ENCODE measurements at places on chromosomes 1 and 21.

DNA sequence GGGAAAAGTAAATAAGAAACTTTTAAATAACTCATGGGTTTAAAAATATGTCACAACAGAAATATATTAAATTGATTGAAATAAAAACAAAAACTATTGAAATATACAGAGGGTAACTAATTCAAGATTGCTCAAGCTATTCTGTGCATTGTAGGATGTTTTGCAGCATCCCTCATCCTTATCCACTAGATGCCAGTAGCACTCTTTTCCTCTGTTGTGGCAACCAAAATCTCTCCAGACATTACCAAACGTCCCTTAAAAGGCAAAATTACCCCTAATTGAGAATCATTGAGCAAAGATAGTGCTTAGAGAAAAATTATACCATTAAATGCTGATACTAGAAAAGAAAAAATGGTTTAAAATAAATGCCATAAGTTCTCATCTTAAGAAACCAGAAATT lies 682.6 kb downstream of the RWDD3 start:
- DNase-seq: no peak

DNA sequence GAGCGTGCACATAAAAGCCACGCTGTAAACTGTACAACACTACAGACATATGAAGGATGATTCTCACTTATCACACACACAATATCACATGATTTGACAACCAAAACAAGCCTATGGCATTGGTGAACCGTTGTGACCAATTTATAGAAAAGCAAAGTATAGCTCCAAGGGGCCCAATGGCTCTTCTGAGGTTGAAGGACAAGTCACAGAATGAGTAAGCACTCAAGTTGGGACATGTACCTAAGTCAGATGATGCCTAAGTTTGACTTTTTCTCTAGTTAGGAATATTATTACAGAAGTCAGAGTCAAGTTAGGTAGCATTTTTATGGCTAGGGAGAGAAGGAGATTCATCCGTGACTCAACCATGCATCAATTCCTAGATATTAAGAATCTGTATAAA lies 45.7 kb downstream of the PLPP3 start:
- no peak for DNase-seq

DNA sequence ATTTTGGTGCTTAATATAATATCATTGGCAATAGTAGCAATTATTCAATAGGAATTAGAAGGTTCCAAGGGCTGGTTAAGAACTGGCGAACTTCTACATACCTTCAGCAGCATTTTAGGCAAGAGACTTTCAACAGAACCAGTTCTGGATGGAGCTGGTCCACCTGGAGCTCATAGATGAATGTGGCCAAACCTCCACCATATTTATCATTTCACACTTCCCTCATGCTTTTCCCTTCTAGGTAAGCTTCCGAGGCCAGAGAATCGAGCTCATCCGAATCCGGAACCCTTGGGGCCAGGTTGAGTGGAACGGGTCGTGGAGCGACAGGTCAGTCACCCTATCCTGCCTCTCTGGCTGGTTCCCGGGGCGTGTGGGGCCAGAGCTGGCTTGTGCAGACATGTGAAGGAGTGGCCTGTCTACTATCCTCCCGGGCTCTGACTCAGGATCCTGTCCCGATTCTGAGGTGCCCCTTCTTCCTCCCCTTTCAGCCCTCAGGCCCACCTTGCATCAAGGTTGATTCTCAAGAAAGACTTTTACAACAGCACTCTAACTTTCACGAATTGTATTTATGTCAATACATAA lies 24.7 kb downstream of the CAPN9 start:
- DNase-seq: no peak

DNA sequence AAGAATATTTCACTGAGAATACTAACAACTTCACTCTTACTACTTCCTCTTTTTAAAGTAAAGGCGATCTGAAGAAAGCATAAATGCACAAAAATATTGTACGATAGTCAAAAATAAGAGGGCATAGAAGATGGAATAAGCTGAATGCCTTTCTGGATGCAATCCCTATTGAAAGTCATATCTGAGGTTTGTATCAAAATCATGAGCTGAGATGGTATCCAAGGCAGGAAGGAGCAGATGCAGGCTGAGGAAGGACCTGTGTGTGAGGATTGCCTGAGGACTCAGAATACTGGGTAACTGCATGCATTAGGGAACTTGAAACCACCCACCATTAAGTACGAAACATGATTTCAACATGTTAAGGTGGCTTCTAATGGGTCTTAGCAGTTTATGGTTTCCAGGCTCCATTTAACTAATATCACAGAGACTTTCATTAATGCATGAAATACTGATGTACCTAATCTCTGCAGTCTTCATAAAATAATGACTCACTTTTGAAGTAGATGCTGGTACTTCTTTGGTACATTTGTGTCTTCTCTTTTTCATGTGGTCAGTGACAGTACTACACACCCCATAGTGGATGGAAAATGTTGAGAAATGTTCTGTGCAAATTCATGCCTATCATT lies 29.6 kb upstream of the RGS1 start:
- DNase-seq: no peak

- DNase-seq: no peak
Observed at GRCh38 chr1:230794431-230794830, 47.2 kb downstream of the CAPN9 start.

- DNase-seq: no peak
Observed at GRCh38 chr1:171652234-171652822, at the start of gene MYOC. TSS of gene MYOC (minus strand) at chr1:171652688. CDS start at chr1:171652611, 77 bp downstream.

GRCh38 chr1:116494353-116494692 lies 76.5 kb downstream of the CD58 start:
- DNase-seq: no peak

DNA sequence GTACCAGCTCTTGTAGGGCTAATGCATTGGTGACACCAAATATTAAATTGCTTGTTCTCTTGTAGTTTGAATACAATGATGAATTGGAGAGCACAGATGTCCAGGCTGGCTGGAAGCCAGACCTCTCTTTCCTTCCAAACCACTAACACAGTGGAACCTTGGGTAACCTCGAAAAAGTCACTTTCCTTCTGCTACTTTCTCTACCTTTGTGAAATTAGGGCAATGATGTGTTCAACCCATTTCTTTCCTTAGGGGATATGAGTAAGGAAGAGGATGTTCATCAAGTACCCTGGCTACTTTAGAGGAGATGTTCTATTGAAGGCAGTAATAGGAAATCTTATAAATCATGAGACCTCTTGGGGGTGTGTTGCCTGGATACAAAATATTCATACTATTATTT lies 55.7 kb downstream of the XCL2 start:
- no peak for DNase-seq

- DNase-seq: no peak
Observed at GRCh38 chr1:117142200-117142599, 20.7 kb upstream of the TRIM45 start.

GRCh38 chr21:26852423-26852822 lies 7.2 kb upstream of the ADAMTS1 start:
- DNase-seq: no peak

- no peak for DNase-seq
Observed at GRCh38 chr1:19328486-19328885, 16.4 kb downstream of the SLC66A1 start.

- no peak for DNase-seq
Observed at GRCh38 chr1:227899820-227900449, 47.8 kb downstream of the WNT9A start.

DNA sequence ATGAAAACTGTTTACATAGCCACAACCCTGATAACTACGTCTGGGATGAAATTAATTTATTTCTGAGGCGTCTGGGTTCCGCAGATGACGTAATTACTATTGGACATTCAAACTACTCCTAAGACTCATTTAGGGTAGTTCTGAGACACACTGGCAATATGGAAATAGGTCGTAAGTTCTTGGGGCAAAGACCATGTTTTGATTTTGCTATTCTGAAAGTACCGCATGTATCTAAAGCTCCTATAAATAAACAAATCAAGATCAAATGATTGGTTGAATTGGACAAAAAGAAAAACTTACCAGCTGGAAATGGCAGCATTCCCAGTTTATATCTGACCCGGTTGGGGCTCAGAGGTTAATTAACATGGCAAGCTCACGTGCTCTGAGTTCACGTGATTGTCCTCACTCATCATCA lies 74.3 kb downstream of the DHRS3 start:
- no peak for DNase-seq

- no peak for DNase-seq
Observed at GRCh38 chr1:204288021-204288588, 71.6 kb downstream of the PLEKHA6 start.

- DNase-seq: no peak
Observed at GRCh38 chr1:200351826-200352549, 57.8 kb downstream of the ZNF281 start.

GRCh38 chr1:241606544-241606943 lies 33.6 kb downstream of the CHML start:
- DNase-seq: no peak

DNA sequence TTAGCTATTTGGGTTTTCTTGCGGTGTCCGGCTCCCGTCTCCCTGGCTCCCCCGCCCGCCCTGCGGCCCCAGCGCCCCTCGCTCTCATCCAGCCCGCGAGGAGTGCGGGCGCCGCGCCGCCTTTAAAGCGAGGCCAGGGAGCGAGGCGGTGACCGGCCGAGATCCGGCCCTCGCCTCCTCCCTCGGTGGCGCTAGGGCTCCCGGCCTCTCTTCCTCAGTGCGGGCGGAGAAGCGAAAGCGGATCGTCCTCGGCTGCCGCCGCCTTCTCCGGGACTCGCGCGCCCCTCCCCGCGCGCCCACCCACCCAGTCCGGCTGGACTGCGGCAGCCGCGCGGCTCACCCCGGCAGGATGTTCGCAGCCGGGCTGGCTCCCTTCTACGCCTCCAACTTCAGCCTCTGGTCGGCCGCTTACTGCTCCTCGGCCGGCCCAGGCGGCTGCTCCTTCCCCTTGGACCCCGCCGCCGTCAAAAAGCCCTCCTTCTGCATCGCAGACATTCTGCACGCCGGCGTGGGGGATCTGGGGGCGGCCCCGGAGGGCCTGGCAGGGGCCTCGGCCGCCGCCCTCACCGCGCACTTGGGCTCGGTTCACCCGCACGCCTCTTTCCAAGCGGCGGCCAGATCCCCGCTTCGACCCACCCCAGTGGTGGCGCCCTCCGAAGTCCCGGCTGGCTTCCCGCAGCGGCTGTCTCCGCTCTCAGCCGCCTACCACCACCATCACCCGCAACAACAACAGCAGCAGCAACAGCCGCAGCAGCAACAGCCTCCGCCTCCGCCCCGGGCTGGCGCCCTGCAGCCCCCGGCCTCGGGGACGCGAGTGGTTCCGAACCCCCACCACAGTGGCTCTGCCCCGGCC lies 492 bp downstream of the HLX start:
- no peak for DNase-seq

GRCh38 chr21:41908829-41909228 lies 29.7 kb upstream of the PRDM15 start:
- no peak for DNase-seq

- no peak for DNase-seq
Observed at GRCh38 chr1:112061901-112062320, 72.4 kb upstream of the KCND3 start.

GRCh38 chr1:81119319-81119718 lies 681.4 kb upstream of the ADGRL2 start:
- DNase-seq: no peak

GRCh38 chr1:15603050-15603965 lies 13.9 kb upstream of the DDI2 start:
- DNase-seq: peak; percentile 86

DNA sequence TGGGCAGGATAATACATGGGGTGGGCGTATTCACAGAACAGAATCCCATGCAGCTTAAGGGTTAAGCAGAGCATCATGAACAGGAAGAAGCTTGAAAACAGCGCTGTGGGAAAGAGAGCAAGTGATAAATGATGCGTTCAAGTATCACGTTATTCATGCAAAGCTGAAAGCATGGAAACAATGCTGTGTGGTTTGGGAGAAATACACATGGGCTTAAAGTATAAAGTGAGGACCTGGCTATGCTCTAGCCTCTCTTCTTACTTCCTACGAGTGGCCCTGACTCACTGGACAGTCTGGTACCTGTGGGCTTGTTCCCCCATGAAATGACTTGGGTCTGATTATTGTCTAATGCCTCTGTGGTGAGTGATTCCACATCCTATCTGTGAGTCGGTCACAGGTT lies 25.7 kb downstream of the TMPRSS2 start:
- DNase-seq: no peak

GRCh38 chr1:230204842-230205241 lies 137.8 kb downstream of the GALNT2 start:
- DNase-seq: no peak

- DNase-seq: no peak
Observed at GRCh38 chr1:98044766-98045165, 123.9 kb upstream of the DPYD start.

GRCh38 chr1:230869500-230869899 lies 1.2 kb upstream of the C1orf198 start:
- no peak for DNase-seq

GRCh38 chr1:65378247-65378946 lies 42.1 kb upstream of the LEPR start:
- DNase-seq: no peak

DNA sequence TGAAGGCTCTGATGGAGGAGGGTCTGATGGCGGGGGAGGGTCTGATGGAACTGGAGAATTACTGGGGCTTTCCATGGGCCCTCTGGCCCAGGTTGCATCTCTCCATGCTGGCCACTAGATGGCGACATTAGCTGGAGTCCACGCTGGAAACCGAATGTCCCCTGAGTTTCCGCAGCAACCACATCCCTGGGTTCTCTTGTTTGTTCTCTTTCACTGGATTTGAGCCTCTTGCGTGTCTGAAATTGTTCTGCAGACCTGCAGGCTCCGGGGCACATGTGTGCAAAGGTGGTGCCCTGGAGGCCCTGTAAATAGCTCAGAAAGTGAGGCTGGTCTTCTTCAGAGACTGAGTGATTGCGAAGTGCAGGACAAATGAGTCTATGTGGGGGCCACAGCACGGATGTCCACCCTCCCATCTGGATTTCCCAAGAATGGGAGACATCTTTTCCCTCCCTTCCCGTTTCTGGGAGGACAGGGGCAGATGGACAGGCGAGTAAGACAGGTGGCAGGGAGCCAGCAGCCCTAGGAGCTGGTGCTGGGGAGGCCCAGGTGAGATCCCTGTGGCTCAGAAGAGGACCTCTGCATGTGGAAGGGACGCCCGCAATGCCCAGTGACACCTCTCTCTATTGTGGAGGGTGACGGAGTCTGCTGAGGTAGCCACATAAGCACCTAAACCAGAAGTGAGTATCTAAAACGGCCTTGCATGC lies 73.2 kb upstream of the ABCG1 start:
- peak; percentile 38 for DNase-seq

DNA sequence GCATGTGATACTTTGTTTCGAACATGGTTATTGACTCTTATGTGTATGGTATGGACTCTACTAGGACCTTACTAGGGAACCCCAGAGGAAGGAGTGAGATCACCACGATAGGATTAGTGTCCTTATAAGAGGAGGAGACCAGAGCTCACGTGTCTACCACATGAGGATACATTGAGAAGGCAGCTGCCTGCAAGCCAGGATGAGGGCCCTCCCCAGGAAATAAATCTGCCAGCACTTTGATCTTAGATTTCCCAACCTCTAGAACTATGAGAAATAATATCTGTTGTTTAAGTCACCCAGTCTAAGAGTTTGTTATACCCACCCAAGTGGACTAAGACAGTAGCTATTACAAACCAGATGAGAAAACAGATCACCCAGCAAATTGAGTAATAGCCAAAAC lies 559.3 kb upstream of the USP24 start:
- no peak for DNase-seq
